Daoy (cell line): ENCODE measurements at places on chromosomes 3 and 15.

GRCh38 chr3:113287803-113288648 is 76.7 kb downstream of the BOC start:
- peak; percentile 67 for DNase-seq

DNA sequence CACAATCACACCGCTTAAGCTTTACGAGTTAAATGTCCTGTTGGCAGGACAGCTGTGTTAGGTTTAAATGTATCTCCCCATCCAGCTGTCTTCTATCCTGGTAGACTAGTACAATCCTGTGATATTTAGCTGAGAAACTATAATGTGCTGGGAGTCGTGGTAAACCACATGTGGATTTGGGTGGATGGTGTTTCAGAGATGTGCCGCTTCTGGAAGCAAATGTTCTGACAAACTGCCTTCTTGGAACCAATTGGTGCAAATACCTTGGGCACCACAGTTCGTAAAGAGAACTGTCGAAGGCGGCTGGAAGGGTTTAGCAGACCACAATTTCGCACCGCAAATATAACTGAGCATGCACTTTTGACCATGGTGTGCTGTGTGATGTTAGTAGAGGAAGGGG is 15.0 kb downstream of the SCG5 start:
- DNase-seq = no peak

DNA sequence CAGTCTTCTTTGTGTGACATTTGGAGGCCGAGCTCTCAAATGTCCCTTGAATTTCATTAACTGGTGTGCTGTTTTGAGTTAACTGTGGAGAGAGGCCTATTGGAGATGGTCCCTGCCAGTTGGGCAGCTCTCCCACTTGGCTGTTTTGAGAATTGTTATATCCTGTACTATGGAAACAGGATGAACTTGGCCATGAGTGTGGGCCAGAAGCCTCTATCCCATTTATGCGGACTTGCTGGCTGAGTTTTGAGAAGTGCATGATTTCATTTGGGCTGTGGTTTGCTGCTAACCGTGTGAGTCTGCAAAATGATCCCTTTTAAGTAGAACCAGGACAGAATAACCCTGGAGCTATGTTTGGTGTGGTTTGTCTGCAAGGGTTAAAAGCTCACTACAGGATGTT is 366.0 kb downstream of the PTPRG start:
- DNase-seq = peak; percentile 74

DNA sequence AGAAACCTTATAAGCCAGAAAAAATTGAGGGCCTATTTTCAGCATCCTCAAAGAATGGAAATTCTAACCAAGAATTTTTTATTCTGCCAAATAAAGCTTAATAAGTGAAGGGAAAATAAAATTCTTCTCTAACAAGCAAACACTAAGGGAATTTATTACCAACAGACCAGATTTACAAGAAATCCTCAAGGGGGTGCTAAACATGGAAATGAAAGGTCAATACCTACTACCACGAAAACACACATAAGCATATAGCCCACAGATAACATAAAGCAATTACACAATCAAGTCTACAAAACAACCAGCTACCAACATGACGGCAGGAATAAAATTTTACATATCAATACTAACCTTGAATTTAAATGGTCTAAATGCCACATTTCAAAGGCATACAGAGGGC is 883.5 kb downstream of the SI start:
- no peak for DNase-seq

- DNase-seq = no peak
Observed at GRCh38 chr15:74421302-74422245, 12.2 kb downstream of the SEMA7A start.

GRCh38 chr15:36301947-36302346 is 277.5 kb upstream of the CDIN1 start:
- no peak for DNase-seq
